HepG2 (cell line): ENCODE measurements at places on chromosomes 12 and 14.
A peak's percentile ranks its signal among the peaks of the same experiment; 100 is the strongest.

- no peak for DNase-seq
Measured at GRCh38 chr12:53667080-53667479, 8.8 kb downstream of the ATP5MC2 start.

DNA sequence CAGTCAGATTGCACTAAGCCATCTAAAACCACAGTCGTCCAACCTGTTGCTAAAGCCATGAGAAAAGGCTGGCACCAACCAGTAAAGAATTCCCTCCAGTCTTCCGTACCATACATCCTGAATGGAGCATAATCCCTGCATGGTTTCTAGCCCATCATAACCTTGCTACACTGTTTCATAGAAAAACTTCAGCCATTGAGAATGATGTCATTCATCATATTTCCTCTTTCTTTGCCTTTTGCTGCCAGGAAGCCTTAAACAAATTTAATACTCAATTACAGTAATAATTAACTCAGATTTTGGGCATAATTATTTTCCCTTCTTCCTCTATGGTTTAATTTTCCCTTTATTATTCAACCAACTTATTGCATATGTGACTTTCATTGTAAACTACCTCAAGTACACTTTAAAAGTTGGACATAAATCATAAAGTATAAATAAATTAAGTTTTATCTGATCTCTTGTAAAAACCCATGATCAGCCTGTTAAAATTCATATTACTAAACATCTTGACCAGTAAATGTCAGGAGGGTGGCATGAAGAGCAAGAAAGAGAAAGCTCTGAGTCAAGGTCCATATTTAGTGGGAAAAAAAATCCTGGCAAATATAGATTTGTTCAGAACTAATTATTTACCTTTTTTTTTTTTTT lies 264.7 kb downstream of the ZFP36L1 start:
- no peak for DNase-seq

DNA sequence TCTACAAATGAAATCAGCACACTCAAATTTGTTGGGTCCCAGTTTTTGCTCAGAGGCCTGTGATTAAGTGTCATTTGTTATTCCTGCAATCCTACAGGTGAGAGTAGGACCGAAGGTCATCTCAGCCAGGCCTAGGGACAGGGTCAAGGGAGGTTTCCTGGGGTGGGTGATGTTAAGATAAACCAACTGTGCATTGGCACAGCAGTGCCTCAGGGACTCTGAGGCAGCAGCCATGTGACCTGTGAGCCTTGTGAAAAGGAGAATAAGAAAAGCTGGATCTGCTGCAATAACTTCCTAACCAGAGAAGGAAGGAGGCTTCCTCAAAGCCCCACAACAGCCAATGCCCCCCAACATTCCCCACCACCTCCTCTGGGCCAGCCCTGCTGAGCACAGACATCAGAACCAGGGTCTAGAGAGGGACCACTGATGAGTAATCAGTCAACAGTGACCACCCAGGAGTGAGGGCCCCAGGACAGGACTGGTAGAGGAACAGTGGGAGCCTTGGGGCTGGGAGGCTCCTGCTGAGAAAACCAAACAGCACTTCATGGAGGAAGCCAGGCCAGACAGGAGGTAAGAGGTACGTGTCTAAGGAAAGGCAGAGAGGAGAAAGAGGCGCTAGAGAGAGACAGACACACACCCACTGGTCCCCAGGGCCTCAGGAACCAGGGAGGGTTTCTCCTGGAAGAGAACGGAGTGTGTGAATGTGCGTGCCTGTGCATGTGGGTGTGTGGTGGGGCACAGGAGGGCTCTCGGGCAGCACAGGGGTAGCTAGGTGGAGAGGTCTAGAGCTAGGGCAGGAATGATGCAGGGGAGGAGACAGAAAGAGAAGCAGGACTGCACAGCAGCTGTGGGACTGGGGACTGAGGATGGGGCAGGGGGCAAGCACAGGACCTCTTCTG lies 82.4 kb downstream of the ITPK1 start:
- no peak for DNase-seq

DNA sequence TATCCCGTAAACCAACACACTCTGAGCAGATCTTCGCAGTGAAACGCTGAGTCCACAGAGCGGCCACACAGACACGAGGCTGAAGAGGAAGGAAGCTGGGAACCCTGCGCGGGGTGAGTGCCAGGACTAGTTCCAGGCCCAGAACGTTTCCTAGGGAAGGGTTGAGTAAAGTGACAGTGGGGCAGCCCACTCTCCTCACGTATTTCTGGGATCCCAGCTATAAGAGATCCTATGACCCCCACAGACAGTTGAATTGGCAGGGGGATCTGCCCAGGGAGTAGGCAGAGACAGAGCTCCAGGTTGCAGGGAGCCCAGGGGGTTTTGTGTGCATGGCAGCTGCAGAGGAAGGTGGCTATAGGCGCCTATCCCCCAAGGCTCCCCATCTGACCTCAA lies 51.1 kb downstream of the GTF2A1 start:
- DNase-seq: no peak

GRCh38 chr12:9649532-9649940 lies 20.0 kb upstream of the CLEC2D start:
- no peak for DNase-seq

- DNase-seq: no peak
Measured at GRCh38 chr12:121942145-121942718, 23.8 kb downstream of the CFAP251 start.

DNA sequence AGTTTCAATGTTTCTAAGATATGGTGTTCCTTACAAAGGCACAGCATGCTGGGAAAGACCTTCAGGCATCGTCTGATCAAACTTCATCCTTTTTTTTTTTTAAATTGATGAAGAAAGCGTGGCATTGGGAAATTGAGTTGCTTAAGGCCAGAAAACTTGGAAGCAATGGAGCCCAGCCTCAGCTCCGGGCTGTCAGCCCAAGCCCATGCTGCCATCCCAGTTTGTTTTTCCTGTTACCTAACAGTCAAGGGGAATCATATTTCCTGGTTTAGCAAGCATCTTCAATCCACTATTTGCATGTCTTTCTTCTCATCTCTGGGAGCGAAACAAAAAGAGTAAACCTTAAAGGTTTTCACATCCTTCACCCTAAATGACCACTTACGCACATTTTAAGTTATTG lies 200.2 kb downstream of the CHST11 start:
- DNase-seq: no peak

- no peak for DNase-seq
Measured at GRCh38 chr12:67980391-67980790, 8.9 kb upstream of the IFNG-AS1 start.

GRCh38 chr14:90472632-90473031 lies 75.8 kb downstream of the CALM1 start:
- DNase-seq: no peak

DNA sequence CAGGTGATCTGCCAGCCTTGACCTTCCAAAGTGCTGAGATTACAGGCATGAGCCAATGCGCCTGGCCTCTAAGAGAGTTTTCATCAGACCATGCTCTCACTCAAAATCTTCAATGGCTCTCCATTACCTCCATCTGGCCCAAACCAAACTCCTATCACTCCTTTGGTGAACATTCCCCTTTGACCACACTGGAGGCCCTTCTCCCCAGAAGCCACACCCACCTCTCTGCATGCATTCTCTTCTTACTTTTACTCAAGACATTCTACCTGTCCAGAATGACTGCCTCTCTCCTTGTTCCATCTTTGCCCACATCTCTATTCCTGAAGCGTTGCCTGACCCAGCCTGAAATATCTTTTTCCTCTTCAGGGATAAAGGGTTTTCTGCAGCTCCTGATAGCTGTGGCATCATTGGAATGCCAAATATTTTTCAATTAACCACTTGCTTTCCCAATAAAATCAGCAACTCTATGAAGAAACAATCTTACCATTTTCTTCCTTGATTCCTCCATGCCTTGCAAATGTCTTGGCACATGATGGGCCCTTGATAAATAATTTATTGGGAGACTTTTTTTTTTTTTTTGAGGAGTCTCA lies 15.5 kb downstream of the PLEK2 start:
- no peak for DNase-seq

DNA sequence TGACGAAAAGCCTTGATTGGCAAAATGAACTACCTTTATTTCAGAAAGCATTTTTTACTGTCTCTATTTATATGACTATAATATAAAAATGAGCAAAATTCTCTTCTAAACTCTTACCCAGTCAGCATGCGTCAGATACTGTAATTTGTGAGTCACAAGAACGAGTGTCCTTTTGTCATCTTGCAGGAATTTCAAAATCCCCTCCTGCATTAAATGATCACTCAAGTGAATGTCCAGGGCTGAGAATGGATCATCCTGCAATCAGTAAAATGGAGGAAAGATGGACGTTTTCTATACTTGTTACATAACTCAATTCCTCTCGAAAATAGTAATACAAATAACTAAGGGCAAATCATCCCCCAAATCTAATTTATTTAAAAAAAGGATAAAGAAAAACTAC lies 77.7 kb upstream of the KCNJ8 start:
- no peak for DNase-seq

- DNase-seq: peak; percentile 45
Measured at GRCh38 chr14:34693228-34693939, 21.0 kb downstream of the CFL2 start.

- no peak for DNase-seq
Measured at GRCh38 chr12:23617749-23618148, 331.7 kb downstream of the SOX5 start.

DNA sequence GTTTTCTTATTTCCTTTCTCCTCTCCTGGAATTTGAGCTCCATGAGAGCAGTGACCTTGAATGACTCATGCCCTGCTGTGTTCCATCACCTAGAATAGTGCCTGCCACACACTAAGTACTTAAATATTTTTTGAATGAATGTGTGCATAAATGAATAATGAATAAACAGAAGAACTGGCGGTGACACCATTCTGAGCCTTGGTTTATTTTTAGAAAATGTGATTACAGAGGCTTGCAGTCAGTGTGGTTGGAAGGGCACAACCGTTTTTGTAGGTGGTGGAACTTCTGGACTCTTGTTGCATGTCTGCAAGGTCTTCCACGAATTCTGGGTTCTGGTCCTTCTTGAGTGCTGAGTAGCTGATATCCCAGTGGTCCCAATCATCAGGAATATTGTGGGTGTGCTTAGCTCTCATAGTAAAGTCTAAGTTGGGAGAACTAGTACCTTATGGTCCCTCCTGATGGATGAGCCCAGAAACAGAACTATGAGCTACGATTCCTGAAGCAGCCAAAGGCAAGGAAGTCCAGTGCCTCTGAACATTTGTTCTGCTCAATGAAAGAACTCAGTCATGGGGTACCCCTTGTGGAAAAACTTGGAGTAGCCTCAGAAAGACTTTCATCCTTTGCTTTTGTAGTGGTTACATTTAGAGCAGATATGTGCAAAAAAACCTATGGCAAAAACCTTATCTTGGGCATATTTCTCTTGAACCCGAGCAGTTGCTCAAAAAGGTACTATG lies 28.8 kb upstream of the BHLHE41 start:
- peak; percentile 75 for DNase-seq

DNA sequence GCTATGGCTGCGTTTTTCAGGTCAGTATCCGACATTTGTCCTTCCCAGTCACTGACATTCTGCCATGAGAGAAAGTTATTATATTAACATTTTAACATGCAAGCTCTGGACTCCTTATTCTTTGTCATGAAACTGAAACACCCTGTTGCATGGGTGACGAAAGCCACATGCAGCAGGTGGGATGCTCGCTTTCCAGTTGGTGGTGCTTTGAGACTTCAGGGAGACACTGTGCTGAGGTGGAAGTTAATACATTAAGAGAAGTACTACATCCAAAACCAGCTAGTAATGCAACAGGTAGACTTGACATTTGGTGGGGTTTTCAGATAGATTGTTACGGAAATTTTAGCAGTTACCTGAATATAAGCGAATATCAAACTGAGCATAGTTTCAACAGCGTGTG lies 32.8 kb upstream of the AMN start:
- no peak for DNase-seq

GRCh38 chr12:89707703-89708564 lies 704 bp downstream of the ATP2B1 start:
- peak; percentile 16 for DNase-seq

- no peak for DNase-seq
Measured at GRCh38 chr12:100151769-100152168, 9.1 kb upstream of the BLTP3B start.

- DNase-seq: no peak
Measured at GRCh38 chr14:81260732-81261131, 40.0 kb upstream of the GTF2A1 start.

- DNase-seq: no peak
Measured at GRCh38 chr12:94240171-94240570, 91.8 kb downstream of the PLXNC1 start.

DNA sequence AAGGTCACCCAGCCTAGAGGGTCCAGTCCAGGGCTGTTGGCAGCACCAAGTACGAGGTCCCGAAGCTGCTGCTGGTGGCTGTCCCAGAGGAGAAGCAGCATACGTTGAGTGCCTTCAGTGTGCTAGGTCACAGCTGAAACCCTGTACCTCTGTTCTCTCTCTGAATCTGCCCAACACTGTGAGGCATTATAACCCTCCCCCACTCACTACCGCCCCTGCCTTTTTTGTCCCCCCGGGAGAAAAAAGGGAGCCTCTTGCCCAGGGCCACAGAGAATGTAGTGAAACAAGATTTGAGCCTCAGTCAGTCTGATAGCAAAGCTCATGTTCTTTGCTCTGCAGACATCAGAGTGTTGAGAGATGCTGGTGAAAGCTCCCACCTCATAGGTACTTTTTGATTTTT lies 53.4 kb downstream of the PPP2R5C start:
- no peak for DNase-seq

DNA sequence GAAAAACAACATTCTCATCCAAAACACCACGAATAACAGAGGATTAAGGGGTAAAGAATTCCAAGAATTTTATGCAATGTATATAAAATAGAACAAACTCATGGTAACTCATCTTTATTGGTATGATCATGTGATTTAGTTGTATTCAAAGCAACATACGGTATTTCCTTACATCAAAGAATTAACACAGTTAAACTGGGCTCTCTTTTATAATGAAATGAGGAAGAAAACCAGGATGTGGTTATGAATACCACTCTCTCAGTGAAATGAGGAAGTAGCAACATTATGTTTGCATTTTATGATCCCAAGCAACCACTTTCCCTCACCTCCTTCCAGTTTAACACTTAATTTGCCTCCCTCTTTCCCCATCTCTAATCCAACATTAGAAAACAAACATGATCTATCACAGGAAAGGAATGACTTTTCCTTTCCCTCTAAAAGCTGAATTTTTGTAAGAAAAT lies 22.9 kb downstream of the SPTLC2 start:
- no peak for DNase-seq

GRCh38 chr12:114665411-114666260 lies 18.3 kb downstream of the TBX3 start:
- no peak for DNase-seq

- no peak for DNase-seq
Measured at GRCh38 chr14:92175811-92176210, 54.0 kb downstream of the CPSF2 start.

DNA sequence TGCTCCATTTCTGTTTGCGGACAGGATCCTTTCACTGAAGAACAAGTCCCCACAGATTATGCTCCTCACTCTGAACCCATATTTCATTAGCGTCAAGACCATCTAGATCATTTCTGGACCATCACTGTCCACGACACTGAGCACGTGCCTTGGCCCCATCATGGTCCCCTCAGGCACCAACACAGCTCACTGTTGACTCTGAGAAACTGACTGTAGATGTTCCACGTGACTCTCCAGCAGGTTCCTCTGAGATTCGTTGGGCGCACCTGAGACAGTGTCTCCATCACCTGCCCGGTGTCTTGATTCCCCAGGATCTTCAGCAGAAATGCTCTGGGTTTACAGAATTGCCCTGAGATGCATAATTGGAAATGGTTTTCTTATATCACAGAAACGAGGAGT lies 985.4 kb downstream of the TMEM121 start:
- DNase-seq: no peak
